ENCODE measurements at places on chromosomes 6 and 20.
A peak's percentile ranks its signal among the peaks of the same experiment; 100 is the strongest.

DNA sequence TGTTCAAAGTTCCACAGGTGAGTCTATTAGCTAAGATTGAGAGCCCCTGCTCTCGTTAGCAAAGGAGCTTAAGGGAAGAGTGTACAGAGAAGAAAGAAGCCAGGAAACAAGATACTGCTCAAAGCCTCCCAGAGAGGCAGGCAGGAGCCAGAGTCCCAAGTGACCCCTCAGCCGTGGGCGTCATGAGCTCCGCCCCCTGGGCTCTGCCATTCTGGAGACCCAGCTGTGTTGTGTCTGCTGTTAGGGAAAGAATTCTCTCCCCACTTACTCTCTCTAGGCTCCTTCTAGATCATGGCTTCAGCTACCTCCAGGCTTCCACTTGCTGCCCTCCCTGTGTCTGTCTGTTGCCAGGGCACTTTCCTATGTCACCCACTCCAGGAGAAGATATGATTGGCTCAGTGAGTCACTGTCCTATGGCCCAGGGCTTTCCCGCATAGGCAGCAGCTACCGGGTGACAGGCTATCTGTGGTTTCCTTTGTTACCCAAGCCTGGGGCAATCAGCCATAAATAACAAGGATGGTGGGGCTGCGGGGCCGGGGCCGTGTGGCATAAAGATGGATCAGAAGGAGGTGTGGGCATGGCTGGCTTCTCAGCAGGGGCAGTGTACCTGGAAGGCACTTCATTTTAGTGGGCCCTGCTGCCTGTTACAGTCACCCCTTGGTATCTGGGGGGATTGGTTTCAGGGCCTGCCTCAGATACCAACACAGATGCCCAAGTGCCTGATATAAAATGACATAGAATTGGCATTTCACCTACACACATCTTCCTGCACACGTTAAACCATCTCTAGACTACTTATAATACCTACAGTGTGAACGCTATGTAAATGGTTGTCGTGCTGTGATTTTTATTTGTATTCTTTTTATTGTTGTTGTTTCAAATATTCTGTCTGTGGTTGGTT lies 118.9 kb downstream of the ARMC2 start:
- DNase-seq: no peak

GRCh38 chr6:27251112-27251605 lies 3.7 kb downstream of the PRSS16 start:
- DNase-seq: no peak

DNA sequence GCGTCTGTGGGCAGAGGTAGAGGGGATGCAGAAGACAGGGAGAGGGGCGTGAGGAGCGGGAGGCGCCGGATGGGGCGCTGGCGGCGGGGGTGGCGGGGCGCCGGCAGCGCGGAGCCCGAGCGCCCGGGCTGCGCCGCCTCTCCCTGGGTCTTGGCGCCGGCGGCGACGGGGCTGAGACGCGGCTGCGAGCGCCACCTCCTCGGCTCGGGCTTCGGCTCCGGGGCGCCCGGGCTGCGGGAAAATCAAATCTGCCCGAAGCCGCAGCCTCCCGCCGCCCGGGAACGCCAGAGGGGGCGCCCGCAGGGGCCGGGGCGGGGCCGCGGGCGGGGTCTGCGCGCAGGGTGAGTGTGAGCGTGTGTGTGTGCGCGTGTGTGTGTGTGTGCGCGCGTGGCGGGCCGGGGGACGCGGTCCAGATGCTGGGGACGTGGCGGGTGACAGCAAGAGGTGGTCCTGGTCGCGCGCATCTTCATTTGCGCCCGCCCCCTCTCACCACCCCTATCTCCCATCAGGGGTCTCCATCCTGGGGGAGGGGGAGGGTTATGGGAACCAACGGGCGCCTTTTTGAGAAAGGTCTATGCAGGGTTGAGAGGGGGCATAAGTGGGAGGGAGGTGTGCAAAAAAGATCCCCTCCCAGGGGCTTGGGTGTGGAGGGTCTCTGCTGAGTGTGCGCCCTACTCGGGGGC lies 646 bp upstream of the CPNE5 start:
- no peak for DNase-seq

- DNase-seq: no peak
Observed at GRCh38 chr6:43273707-43274106, 24.4 kb upstream of the SLC22A7 start.

DNA sequence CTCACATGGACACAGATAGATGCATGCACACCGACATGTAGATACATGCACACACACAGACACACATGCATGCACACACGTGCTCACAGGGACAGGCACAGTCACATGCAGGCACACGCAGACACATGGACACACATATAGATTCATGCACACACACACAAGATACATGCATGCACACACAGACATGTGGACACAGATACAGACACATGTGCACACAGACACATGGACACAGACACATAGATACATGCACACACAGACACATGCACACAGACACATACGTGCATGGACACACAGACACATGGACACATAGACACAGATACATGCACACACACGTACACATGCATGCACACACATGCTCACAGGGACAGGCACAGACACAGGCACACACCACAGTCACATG lies 19.8 kb downstream of the SYNDIG1 start:
- no peak for DNase-seq

GRCh38 chr6:22926790-22927354 lies 357.5 kb downstream of the HDGFL1 start:
- no peak for DNase-seq

GRCh38 chr6:111603685-111604084 lies 2.0 kb downstream of the TRAF3IP2 start:
- DNase-seq: no peak

- DNase-seq: no peak
Observed at GRCh38 chr6:90304308-90304707, 7.7 kb upstream of the BACH2 start.

- DNase-seq: no peak
Observed at GRCh38 chr20:38072898-38073297, 39.4 kb downstream of the RPRD1B start.

DNA sequence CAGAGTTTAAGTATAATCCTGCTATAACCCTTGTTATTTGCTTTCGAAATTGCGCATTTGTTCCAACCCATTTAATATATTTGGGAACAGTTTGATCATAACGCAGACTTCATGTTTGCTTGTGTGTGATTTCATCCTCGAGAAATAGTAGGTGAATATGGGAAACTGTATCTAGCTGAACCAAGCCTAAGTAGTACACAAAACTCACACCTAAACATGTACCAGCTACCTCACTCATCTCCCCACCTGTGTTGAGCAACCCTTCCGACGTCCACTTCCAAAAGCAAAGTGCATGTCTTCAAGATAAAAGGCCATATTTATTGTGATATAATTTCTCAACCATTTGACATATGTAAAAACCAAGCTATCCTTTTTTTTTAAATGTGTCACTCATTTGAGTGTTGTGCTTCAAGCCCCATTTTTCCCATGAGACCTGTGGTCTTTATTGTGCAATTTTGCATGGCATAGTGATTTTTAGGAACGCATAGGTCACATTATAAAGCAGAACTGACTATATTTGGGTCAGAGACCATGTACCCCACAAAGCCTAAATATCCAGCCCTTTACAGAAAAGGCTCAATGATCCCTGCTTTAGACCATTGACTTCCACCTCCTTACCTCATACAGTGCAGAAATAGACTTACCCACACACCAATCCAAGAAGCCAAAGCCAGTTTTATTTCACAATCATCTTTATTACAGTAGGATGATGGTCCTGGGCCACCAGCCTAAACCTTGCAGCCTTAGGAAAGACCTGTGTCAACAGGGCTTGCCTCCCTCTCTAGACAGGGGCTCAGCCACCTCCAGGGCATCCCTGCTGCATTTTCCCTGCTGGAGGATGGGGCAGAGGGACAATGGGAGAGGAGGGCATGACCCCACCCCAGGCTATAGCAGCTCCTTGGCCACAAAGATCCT lies 7.1 kb downstream of the CCND3 start:
- no peak for DNase-seq

- DNase-seq: no peak
Observed at GRCh38 chr20:46523696-46524328, 10.5 kb upstream of the ZNF334 start.

DNA sequence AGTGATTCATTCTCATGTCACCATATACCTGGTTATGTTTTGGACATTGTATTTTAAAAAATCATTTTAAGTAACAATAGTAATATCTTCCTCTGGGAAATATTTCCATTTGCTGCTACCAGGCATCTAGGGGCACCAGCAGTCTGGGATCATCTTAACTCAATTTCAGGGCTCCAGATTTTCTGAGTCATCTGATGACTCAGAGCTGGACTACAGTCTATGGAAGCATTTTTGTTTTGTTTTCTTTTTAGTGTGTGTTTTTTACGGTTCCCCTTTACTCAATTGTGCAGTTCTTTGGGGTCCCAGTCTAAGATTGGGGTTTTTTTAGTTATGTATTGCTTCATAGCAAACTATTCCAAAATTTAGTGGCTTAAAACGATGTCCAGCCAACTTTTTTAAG lies 5.7 kb upstream of the FKBP5 start:
- DNase-seq: no peak

- DNase-seq: no peak
Observed at GRCh38 chr6:136723780-136724179, 68.5 kb downstream of the MAP3K5 start.

DNA sequence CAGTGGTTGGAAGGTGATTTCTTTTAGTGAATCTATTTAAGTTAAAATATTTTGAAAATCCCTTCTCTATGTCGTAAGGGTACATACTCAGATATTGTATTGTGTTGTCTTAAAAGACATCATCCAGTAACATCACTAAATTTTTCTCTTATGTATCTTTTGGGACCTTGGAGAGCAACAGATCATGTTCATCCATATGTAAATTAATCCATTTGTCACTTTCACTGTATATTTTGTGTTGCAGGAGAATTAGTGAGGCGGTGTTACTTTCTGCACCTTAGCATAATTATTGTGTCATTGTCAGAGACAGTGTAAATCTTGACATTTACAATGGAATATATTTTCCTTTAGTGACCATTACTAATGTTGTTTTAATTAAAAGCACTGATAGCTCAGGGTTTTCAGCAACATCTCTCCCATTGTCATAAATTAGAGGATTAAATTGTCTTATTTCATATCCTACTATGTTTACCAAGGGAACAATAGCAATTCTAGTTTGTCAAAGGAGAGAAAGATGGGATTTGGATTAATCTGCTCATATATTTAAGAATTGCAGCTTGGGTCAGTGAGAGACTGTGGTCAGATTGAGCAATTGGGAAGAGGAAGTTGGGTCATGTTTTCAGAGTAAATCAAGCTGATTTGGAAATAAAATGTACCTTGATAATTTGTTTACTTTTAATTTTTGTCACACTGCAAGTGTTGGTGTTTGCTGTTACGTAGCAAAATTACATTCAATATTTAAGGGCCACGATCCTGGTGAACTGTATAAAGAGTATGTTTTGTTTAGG lies 22.7 kb downstream of the DOK5 start:
- DNase-seq: no peak

DNA sequence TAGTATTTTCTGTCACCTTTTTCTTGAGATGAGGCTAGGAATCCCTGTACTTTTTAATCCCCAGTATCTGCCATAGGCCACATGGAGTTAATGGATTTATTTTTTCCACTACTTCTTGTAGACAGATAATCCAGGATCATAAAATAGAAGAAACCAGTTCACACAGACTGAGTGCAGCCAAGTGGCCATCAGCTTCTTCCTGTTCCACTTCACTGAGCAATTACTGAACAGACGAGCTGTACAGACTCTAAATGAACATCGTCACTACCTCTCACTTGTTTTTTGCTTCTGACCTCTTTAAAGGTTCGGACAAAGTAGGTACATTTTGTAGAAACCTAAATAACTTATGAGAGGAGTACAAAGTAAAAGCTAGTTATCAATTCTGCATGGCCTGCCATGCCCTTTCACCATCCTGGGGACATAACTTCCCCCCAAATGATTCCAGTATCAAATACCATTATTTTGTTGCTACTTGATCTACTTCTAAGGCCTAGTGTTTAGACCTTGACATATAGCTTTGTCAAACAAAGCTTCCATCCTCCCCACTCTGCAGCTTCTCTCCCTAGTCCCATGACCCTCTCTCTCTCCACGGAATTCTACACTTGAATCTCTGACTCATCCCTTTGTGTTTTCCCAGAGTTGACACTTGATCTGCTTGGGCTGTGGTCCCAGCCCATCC lies 34.4 kb upstream of the ARHGAP18 start:
- DNase-seq: peak; percentile 35

- DNase-seq: no peak
Observed at GRCh38 chr20:59446376-59446775, 146.0 kb downstream of the EDN3 start.

DNA sequence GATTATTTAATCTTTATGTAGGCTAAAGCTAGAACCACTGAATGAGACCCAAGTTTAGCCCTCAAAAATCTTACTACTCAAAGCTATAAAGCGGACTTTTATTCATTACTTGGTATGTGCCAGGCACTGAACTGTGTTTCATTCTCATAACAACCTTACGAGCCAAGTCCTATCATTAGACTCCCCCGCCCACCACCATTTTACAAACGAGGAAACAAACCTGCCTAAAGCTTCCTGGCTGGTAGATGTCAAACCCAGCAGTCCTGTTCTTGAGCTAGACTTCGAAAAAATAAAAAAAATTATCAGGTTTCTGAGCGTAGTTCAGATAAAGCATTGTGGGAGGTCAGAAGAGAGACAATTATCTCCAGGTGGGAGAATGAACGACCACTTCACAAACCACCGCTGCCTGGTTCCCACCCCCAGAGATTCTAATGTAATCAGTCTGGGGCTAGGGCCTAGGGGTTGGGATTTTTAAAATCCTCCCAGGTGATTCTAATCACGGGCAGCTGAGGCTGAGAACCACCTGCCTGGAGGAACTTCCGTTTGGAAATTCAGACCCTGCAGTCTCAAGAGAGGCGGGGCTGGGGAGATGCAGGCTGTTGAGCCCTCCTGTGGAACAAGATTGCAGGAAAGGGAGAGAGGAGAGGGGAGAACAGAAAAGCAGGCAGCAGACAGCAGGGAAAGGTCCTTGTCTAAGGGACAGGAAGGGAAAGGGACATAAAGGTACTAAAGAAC lies 8.6 kb downstream of the ADTRP start:
- no peak for DNase-seq

DNA sequence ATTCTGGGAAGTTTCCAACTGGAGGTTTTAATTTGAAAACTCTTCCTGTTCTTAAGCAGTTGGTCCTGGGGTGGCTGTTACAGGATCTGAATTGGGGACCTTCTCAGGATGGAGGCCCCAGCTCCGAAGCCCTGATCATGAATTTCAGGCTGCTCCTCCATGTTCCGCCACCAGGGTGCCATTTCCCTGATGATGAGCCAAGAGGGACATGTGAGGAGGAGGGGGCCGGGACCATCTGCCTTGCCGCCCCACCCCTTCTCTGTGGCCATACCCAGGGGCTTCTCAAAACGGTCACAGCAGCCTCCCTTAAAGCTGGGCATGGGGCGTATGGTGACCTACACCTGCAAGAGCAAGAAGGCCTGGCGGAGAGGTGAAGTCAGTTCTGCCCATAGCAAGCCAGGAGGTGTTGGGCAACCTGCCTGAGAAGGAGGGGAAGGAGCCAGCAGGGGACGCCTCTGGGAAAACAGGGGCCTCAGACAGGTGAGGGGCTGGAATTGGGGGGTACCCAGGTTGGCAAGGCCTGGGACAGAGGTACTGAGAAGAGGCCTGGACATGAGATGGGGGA lies 3.6 kb upstream of the BAK1 start:
- no peak for DNase-seq
